Activated CD8-positive, alpha-beta T cell treated with anti-CD3 and anti-CD28 coated beads for 36 hours (primary cell): ENCODE measurements at places on chromosomes 11 and 22. TPM values are rescaled to one million over a fixed set of nuclear protein-coding genes. Genes with fewer than 3 reads are reported as not detected.
A peak's percentile ranks its signal among the peaks of the same experiment; 100 is the strongest.

DNA sequence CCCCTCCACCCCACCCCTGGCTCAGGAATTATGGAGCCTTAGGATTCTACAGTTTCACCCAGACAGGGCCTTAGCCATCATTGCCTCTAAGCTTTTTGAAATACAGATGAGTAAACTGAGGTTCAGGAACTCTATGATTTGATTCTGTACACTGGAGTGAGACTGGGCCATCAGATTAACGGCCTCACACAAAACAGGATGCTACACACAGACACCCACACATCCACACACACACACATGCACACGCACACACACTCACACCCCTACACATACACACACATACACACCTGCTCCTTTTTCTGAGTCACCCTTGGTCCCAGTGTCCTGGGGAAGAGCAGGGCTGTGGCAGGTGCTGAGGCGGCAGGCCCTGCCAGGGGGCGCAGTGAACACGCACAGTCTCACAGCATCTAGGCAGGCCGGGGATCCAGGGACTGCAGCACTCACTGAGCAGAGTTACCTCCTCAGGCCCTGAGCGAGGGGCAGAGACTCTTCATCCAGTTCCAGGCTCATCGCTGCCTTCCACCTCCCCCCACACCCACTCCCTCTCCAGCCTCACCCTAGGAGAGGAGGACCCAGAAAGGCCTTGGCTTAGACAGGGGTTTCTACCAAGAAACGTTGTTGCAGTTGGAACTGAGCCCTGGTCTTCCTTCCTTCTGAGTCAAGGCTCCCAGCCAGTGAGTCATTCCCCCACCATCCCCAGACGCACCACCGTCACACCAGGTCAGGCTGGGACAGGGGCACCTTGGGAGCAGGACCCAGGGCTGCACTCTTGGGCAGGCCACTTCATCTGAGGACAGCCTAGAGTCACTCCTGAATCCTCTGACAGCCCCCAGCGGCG, 89.8 kb upstream of the PARVA start:
- DNase-seq: no peak

Gene LYVE1
- total RNA-seq: not detected

- no peak for DNase-seq
These were observed 66.7 kb upstream of the NECTIN1 start for GRCh38 chr11:119795690-119796089.

DNA sequence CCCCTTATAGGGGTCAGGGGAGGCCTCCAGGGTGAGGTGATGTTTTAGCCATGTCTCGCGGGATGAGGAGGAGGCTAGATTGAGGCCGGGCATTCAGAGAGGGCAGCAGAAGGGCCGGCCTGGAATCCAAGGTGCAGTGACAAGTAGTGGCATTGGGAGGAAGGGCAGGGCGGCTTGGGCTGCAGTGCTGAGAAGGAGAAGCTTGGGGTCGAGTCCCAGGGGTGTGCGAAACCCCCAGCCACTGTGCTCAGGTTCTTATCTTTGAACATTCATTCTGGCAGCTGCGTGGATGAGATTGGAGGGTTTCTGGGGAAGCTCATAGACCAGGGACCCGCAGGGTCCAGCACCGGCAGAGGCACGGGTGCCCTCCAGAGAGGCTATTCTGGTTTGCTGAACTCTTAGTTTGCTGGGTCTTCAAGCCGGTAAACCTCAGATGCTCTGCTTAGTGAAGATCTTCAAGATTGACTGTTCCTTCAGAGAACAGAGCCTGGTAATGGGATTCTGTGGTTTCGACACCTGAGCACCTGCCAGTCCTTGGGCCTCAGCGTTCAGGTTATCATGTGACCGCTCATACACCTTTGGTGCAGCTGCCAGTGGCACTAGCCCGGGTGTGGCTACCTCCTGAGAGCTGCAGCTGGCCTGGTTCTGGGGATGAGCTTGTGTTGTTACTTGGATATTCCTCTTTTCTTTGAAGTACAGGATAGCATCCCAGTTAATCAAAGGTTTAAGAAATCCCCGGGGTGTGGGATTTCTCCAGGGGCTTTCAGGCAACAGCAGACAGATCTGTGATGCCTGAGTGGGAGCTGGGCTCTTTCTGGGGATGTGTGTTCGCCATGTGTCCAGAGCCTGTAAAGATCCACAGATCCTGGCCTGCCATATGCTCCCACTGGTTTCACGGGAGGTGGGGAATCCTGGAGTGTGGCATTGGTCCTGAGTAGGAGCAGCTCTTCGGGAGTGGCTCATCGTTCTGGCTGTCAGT, 152.8 kb downstream of the TBC1D22A start:
- DNase-seq: no peak

Gene OR52H1
- not detected for total RNA-seq

GRCh38 chr22:49232319-49233067, 595.2 kb downstream of the BRD1 start:
- no peak for DNase-seq

Gene PAAF1
- 34.9 TPM for total RNA-seq

DNA sequence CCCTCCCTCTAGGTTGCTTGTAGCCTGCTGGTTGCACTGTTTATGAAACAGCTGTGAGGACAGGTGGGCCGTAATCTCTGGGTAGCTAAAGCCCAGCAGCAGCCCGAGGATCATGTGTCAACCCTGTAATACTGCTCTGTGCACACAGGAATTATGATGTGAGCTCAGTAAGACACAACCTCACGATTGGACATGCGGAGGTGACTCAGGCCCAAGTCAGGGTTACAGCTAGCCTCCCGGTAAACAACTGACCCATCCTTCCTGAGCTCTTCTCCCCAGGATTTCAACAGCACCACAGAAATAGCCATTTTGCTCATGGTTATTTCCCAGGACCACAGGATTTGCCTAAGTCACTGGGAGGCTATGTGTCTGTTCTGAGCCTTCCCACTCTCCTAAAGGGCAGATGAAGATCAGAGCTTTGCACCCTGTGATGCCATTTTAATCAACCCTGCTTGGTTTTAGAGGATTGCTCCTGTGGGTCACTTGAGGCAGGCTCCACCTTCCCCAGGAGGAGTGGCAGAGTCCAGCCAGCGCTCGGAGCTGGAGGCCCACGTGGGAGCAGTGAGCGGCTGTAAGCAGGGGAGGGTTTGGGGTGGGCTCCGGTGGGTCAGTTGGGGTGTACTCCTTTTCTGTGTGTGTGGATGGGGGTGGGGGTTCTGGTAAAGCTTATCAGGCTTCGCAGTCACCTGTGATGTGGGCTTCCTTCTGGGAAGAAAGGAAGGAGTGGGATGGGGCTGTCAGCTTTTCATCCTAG, at the start of gene AMPD3:
Gene AMPD3, plus strand, starts transcription at position 387 of the 754 bp plus-strand sequence. CDS start 6,256 bp downstream, outside the sequence.
- peak; percentile 61 for DNase-seq

GRCh38 chr11:17145972-17146371, 61.8 kb downstream of the PIK3C2A start:
- DNase-seq: no peak

- peak; percentile 4 for DNase-seq
These were observed 2.3 kb downstream of the CTSC start for GRCh38 chr11:88335284-88335683.

DNA sequence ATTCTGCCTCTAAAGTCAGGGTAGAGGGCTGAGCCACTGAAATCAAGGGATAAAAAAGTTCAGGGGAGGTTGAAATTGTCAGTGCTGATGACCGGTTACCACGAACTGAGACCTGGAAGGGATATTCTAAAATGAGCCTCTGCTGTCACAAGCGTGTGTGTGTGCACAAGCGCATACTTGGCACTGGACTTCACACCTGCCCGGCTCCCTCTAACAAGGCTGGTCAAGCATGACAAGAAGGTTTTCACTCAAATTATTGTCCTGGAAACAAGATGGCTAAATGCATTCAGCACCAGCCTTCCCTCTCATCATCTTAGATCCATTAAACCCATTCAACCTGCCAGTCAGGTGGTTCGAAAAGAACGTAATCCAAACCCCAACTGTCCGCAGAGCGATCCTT, 54.8 kb upstream of the CECR2 start:
- no peak for DNase-seq

Gene TTC36
- 0.36 TPM for total RNA-seq

Gene PARVA
- not detected for total RNA-seq

DNA sequence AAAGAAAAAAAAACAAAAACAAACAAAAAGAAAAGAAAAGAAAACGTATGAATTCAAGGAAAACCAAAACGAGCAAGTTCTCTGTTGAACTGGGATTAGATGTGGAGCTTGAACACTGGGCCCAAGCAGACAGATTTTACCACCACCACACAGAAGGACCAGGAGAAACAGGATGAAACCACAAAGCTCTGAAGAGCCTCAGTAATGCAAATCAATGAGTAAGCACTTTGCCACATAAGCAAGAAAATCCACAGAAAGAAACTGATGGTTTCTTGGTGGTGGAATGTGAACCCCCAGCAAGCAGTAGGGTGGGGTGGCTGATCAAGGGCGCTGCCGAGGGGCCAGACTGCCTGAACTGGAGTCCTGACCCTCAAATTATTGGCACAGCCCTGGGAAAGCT, 50.9 kb upstream of the NFRKB start:
- no peak for DNase-seq

Gene PITPNB
- 89.1 TPM for total RNA-seq

Gene TUB
- 0.16 TPM for total RNA-seq

- DNase-seq: no peak
These were observed 14.6 kb downstream of the C11orf97 start for GRCh38 chr11:94526645-94527438.

DNA sequence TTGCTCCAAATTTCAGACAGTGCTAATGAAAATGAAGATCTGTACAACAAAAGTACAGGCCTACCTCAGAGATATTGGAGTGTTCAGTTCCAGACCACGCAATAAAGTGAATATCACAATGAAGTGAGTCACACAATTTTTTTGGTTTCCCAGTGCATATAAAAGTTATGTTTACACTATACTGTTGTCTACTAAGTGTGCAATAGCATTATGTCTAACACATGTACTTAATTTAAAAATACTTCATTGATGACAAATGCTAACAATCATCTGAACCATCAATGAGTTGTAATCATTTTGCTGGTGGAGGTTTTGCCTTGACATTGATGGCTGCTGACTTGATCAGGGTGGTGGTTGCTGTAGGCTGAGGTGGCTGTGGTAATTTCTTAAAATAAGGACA, 60.6 kb upstream of the E2F8 start:
- no peak for DNase-seq

Gene NNMT
- not detected for total RNA-seq

DNA sequence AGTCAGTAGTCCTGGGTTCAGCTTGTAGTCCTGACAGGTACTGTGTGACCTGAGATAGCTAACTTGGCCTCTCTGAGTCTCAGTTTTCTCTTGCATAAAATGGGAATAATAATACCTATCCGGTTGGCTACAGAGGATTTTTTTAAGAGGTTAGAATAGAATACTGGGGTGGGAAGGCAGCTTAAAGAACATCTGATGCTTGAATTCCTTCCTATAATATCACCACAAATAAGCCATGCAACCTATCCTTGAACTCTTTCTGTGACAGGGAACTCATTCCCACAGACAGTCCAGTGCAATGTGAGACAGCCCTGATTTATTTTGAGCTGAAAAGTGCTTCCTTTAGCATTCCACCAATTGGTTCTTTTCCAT, 110.1 kb downstream of the CCDC81 start:
- DNase-seq: no peak

GRCh38 chr22:42805016-42805997, 51.8 kb downstream of the ARFGAP3 start:
- DNase-seq: no peak

DNA sequence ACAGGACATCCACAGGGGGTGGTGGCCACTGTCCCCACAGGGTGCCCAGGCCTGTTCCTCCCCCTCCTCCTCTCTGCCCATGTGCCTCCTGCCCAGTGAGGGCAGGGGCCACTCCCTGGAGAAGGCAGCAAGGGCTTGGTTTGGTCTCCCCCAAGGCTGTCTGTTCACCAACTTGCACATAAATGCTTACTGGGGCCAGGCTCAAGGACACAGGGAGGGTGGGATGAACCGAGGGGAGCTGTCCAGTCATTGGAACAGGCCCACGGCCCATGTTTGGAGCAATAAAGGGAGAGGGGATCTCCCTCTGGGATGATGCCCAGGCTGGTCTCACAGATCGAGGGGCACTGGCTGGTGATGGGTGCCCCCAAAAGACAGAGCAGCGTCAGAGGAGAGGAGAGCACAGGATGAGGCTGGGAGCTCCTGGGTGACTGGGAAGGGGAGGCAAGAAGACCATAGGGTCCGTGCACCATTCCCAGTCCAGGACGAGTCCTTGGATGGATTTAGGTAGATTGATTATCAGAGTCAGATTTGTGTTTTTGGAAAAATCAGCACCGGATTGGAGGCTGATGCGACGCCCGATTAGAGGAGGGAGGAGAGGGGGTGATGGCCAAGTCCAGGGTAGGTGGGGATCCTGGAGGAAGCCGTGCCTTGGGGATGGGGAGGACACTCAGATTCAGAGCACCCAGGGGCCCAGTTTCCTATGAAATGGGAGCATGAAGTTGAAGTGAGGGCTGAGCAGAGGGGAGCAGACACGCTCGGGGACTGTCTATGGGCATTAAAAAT, 1.1 kb downstream of the IGLL5 start:
- no peak for DNase-seq

- DNase-seq: no peak
These were observed 640.0 kb upstream of the ANO5 start for GRCh38 chr11:21552911-21553310.

DNA sequence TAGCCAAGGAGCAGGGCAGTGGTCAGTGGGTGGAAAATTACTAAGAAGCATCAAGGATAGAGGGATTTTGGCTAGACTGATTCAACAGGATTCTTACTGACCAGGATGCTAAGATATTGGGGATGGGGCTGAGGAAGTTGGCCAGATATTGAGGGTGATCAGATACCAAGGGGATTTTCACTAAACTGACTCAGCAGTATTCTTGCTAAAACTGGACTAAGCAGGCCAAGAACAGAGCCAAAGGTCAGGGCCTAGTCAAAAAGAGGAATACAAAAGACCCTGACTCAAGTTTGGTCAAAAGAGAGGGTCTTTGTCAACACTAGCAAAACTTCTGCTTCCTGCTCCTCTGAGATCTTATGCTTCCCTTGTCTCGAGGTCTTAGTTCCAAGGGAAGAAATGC, 38.6 kb upstream of the DEUP1 start:
- no peak for DNase-seq

GRCh38 chr22:22398530-22399327, 109.8 kb downstream of the ZNF280B start:
- no peak for DNase-seq

DNA sequence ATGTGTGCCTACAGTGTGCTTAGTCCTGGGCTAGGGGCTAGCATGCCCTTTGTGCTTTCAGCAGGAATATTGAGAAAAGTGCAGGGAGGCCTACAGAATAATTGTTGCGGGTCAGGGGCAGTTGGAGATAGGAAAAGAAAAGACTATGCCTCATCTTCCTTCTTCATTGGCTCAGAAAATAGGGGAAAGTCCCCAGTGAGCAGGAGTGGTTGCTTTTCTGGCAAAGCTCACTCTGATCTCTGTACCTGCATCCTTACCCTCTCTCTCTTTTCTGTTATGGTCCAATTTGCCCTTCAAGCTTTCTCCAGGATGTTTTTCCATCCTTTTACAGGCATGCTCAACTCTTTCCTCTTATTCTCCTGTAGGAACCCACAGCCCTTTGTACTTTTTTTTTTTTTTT, 29.5 kb upstream of the RRM1 start:
- peak; percentile 13 for DNase-seq

DNA sequence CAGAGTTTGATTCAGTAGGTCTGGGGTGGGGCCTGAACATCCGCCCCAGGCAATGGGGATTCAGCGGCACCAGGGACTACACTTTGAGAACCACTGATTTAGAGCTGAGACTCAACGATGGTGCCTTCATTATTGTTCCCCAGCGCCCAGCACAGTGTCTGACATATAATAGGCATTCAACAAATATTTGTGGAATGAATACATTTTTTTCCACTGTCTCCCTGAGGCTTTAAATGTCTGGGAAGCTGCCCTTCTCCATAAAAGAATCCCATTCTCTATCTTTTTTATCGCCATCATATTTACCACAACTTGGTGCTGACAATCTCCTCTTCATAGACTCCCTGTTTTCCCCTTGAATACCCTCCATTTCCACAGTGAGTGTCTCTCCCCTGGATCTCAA, 23.6 kb upstream of the LMO2 start:
- no peak for DNase-seq

GRCh38 chr11:9210922-9211320, 54.2 kb downstream of the DENND5A start:
- DNase-seq: peak; percentile 34
